Fibroblast of skin of left quadriceps (primary cell): ENCODE measurements at places on chromosomes 2 and 18.

GRCh38 chr2:170189757-170190156 lies 11.8 kb downstream of the MYO3B start:
- DNase-seq = no peak

- DNase-seq = no peak
Observed at GRCh38 chr2:7027956-7028655, 110.9 kb downstream of the RNF144A start.

GRCh38 chr2:47452761-47453160 lies 49.8 kb downstream of the MSH2 start:
- DNase-seq = no peak

- DNase-seq = no peak
Observed at GRCh38 chr2:112798979-112799975, 15.0 kb upstream of the IL1A start.

GRCh38 chr2:12169721-12170120 lies 423.3 kb downstream of the LPIN1 start:
- peak; percentile 57 for DNase-seq

- no peak for DNase-seq
Observed at GRCh38 chr2:237885931-237886684, 26.7 kb downstream of the RAMP1 start.

DNA sequence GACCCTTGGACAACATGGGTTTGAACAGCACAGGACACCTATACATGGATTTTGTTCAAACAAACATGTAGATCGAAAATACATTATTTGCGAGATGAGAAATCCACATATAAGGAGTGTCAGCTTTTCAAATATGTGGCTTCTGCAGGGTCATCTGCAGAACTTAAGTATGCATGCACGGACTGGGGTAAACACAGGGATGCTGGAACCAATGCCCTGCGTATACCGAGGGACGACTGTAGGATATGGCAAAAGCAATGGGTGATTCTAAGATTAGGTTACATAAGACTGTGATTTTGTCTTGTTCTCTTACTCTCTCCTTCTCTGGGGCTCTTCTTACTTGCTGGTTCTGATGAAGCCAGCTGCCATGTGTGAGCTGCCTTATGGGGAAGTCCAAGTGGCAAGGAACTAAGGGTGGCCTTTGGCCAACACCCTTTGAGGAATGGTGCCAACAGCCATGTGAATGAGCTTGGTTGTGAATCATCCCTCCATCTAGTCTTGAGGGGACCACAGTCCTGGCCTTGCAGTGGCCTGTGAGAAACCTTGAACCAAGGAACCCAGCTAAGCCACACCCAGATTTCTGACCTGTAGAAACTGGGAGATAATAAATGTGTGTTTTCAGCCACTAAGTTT lies 66.5 kb downstream of the EVA1A start:
- no peak for DNase-seq
